Right cardiac atrium (tissue), 5 donors: ENCODE measurements at places on chromosomes 2 and 18. TPM values are rescaled to one million over a fixed set of nuclear protein-coding genes. Genes with fewer than 3 reads are reported as not detected.

- no peak for DNase-seq
These were observed 14.6 kb downstream of the LDLRAD4 start for GRCh38 chr18:13232971-13233786.

DNA sequence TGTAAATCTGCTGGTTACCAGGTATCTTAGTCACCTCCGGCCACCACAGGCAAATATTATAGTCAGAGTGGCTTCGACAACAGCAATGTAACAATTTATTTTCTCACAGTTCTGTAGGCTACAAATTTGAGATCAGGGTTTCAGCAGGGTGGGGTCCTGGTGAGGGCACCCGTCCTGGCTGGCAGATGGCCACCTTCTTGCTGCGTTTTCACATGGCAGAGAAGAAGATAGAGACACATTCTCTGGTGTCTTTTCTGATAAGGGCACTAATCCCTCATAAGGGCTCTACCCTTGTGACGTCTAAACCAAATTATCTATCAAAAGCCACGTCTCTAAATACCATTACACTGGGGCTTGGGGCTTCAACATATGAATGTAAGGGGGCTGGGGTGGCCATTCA lies 843.2 kb upstream of the FANCL start:
- DNase-seq, result no peak

DNA sequence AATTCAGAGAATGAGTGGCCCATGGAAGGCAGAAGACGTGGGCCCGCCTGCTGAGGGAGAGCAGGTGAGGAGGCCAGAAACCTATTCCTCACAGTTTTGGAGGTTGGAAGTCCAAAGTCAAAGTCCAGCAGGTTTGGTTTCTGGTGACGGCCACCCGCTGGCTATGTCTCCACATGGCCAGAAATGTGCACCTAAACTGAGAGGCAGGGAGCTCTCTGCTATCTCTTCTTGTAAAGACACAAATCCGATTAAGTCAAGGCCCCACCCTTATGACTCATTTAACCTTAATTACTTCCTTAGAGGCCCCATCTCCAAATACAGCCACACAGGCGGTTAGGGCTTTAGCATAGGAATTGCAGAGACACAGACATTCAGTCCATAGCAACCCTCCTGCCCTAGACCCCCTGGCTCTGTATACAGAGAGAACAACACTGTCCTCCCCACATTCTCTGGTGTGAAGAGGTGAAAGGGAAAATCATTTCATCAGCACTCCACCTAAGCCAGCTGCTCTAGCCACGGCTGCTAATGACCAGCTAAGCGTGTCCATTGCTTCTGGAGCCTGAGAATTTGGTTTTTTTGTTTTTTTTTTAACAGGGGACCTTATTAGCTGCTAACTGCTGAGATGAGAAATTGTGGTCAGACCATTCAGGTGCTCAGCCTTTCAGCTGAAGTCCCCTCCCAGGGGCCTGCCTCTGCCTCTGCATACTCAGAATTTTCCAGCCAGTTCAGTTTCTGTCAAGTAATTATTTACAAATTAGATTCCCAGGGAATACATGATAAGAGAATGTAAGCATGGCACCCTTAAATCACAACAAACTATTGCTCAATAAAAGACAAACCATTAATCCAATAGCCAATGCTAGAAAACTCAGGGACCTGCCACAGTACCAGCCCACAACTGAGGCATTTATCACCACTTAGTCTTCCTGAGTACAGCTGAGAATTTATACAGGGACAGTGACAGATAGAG lies 368.7 kb upstream of the ID2 start:
- no peak for DNase-seq

DNA sequence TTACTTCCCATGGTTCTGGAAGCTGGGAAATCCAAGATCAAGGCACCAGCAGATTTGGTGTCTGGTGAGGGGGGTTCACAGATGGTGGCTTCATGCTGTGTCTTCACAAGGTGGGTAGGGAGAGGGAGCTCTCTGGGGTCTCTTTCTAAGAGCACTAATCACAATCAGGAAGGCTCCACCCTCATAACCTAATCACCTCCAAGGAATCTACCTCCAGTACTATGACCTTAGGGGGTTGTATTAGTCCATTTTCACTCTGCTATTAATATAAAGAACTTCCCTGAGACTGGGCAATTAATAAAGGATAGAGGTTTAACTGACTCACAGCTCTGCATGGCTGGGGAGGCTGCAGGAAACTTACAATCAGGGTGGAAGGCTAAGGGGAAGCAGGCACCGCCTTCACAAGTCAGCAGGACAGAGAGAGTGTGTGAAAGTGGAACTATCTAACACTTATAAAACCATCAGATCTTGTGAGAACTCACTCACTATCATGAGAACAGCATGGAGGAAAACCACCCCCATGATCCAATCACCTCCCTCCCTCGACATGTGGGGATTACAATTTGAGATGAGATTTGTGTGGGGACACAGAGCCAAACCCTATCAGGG lies 17.6 kb downstream of the TBC1D8 start:
- DNase-seq, result no peak

GRCh38 chr2:148988337-148988736 lies 50.2 kb upstream of the LYPD6B start:
- no peak for DNase-seq

- DNase-seq, result peak; percentile 38
These were observed 738 bp downstream of the CHST9 start for GRCh38 chr18:27184115-27185024.

DNA sequence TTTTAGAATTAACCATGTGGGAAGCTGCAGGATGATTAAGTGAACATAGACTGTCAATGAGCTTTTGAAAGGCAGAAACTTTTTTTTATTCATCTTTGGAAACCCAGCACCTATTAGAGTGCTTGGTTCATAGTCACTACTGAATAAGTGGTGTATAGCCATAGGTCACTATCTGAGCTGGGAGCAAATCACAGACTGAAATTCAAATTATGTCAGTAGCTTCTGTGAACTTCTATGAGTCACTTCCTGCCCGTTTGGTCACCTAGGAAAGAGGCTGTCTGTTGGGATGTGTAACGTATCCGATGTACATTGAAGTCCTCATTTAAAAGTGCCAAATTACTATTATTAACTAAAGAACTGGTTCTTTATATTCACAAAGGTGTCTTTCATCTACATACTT lies 20.5 kb upstream of the SLC40A1 start:
- DNase-seq, result no peak

Gene MOGAT1
- 0.16 TPM for polyA plus RNA-seq

DNA sequence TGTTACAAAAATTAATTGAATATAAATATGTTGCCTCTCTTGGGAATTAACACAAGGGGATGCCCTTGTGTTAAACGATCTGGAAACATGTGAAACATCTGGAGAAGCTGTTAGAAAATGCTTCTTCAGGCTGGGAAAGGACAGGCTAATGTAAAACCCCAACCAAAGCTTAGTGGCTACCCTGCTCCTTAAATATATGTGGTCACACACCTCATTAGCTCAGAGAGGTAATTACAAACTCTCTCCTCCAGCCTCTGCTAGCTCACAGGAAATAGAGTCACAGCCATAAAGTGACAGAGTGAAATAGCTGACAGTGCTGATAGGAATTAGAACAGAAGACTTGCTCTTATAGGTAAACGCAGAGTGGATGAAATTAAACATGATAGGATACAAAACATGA lies 155.9 kb downstream of the RAB3GAP1 start:
- no peak for DNase-seq

Gene LRATD1
- polyA plus RNA-seq, result 1.9 TPM

DNA sequence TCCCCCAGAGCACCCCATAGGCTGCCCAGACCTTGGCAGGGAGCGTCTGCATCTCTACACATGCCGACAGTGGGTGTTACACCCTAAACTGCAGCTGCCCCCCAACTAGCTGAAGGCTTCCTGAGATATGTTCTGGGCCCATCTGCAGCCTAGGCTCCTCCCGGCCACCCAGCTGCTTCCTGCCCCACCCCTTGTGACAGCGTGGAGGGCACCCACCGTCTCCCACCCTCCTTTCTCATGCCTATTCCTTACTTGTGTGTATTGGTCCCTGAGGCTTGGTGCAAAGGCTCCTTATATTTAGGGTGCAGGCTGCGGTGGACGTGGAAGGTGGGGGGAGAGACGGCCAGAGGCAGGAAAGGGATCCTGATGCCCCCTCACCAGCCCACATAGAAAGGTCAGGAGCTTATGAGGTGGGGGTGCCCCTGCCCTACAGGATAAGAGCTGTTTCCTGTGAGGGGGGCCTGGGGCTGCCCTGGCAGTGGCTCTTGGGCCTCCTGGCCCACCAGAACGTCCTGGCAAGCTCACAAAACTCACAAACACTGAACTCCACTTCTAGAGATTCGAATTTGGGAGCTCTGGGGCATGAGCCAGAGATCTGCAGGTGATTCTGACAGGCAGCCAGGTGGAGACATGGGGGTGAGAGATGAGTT lies 7.3 kb upstream of the PROM2 start:
- DNase-seq, result no peak

GRCh38 chr2:133955169-133955568 lies 298.7 kb upstream of the MGAT5 start:
- no peak for DNase-seq

- no peak for DNase-seq
These were observed 48.2 kb upstream of the KIDINS220 start for GRCh38 chr2:8885449-8886201.

GRCh38 chr2:77395011-77395410 lies 127.2 kb downstream of the LRRTM4 start:
- DNase-seq, result no peak

GRCh38 chr18:10454681-10455557 lies 484 bp downstream of the APCDD1 start:
- peak; percentile 74 for DNase-seq

Gene SLC30A3
- 7.3 TPM for polyA plus RNA-seq

GRCh38 chr2:173862612-173863217 lies 102.5 kb downstream of the SP3 start:
- no peak for DNase-seq

Gene TSPYL6
- not detected for polyA plus RNA-seq

Gene ZNF519
- 1.9 TPM for polyA plus RNA-seq

GRCh38 chr2:190847504-190848081 lies 33.0 kb upstream of the GLS start:
- no peak for DNase-seq

GRCh38 chr2:27752551-27753237 lies 18.8 kb upstream of the MRPL33 start:
- no peak for DNase-seq

GRCh38 chr2:234682492-234683228 lies 185.8 kb upstream of the ARL4C start:
- DNase-seq, result no peak

DNA sequence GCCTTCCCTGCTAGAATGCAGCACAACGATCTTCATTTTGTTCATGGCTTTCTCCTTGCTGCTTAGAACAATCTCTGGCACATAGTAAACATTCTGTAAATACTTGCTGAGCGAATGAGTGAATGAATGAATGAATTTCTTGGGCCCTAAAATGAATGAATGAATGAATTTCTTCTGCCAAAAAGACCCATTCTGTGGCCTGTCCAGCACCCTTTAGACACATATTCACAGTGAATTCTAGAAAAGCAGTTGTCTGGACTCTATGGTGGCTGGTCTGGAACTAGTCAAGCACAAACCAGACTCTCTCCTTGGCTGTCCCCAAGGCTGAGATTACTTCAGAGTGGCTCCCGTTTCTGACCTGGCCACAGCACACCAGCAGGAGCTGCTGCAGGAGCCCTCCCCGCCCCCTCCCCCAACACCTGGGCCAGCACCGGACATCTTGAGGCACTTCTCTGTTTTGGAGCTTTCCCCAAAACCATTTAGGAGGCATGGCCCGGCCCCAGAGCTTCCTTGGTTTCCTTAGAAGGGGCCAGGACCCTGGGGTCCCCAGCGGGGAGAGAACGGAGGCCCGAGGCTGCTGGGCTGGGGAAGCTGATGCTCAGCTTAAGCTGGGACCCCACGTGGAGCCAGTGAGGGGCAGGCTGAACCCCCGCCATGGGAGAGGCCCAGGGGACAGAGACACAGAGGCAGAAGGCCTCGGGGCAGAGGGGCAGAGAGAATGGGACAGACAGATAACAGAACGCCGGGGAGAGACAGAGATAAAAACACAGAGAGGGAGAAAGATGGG lies 159.0 kb downstream of the ZFP36L2 start:
- peak; percentile 48 for DNase-seq

DNA sequence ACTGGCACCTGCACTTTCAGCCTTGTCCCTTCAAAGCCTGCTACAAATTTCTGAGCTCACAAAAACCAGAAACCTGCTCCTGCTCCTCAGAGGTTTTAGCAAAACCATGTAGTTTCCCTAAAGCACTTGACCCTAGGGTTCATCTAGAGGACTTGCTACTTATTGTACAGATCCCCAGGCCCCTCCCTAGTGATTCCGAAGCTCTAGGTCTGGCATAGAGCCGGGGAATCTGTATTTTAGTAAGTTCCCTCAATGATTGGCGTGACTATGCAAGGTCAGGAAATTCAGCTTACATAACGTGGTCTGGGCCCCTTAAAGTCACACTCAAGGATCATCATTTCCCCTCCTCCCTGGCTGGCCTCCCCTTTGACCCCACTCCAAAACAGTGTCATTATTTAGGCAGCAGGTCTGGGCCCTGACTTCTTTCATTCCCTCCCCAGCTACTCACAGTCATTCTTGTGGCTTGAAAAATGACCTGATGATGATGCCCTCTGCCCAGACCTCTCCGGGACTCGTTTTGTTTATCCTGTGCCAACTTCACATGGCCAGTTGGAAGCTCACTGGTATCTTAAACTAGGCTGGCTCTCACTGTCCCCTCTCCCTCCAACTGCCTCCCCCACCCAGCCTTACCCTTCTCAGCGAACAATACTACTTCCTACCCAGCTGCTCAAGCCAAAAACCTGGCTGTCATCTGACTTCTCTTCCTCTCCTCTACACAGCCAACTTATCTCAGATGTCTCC lies 36.0 kb downstream of the WDFY1 start:
- no peak for DNase-seq
